ENCODE measurements at places on chromosomes 7 and 10.

DNA sequence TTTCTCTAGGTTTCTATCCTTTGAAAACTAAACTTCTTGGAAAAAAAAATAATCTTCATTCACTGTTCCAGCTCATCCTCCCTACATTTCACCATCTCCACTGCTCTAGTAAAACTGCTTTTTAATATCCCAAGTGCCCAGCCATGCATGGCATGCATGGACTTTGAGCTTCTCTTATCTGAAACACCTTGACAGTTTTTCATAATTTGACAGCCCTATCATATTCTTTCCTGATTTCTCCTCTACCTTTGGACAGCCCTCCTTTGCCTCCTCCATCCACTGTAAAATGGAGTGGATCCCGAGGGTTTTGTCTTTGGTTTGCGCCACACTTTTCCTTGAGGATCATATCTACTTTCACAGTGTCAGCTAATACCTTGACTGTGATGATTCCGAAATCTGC is 212.8 kb downstream of the ANK3 start:
- no peak for DNase-seq

GRCh38 chr7:117097860-117098259 is 144.6 kb downstream of the ST7 start:
- no peak for DNase-seq

GRCh38 chr7:140697447-140698143 is 1.1 kb downstream of the NDUFB2 start:
- DNase-seq = no peak

- no peak for DNase-seq
These were observed 678.5 kb upstream of the ANKRD30A start for GRCh38 chr10:36446881-36447280.
